ENCODE measurements at places on chromosomes 12 and 14.
A peak's percentile ranks its signal among the peaks of the same experiment; 100 is the strongest.

DNA sequence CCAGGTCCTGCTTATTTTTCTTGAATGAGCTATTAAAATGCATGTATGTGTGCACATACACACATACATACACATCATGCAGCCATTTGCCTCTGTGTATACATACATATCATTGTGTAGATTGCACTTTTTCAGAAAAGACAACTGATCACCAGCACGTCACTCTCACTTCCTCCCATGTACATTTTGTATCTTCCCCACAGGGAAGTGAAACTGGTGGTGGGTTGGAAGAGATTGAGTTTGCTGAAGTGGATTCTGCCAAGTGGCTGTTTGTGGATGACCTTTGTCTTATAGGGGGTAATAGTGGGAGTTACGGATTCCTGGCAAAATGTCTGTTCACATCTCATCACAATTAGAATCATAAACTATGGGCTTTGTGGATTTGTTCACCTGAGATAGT, 448.6 kb downstream of the RAD51B start:
- DNase-seq = no peak

DNA sequence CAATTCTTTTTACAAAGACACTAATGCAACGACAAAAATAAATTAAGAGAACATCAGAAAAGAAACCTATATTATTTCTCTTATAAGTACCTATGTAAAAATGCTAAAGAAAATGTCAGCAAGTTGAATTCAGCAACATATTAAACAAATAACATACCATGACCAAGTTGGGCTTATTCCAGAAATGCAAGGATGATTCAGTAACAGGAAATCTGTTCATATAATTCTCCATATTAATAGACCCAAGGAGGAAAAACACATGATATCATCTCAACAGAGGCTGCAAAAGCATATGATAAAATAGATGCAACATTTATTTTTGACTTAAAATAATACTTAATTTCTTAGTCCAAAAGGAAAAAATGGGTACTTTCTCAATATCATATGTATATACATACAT, 25.1 kb upstream of the GPHB5 start:
- DNase-seq = no peak

DNA sequence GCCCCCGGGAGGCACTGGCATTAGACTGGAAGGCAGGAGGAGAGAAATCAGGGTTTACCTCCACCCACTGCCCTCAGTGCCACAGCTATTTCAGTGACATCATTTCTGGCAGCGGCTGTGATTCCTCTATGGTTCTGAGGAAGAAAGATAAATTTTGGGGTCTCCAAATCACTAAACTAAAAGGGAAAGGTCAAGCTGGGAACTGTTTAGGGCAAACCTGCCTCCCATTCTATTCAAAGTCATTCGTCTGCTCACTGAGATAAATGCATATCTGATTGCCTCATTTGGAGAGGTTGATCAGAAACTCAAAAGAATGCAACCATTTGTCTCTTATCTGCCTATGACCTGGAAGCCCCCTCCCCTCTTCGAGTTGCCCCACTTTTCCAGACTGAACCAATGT, 14.0 kb upstream of the CRY1 start:
- DNase-seq = no peak

- DNase-seq = no peak
Measured at GRCh38 chr14:61330511-61330910, 9.1 kb downstream of the PRKCH start.

- DNase-seq = peak; percentile 14
Measured at GRCh38 chr12:5745251-5745888, 199.7 kb downstream of the ANO2 start.

DNA sequence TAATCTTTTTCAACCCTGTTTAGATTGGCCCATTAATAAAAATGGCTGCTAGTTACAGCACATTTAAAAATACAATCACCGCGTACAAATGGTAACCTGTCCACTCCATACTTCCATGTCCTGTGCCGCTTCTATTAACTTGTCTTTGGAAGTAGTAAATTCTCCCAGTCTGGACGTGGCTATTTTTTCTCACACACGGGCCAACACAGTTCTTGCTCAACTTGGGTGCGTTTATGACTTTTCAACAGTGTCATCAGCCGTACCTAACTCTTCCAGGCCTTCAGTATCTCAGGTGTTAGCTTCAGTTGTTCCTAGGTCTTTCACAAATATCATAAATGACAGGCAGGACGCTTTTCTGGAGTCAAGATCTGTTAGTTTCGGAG, 475 bp upstream of the PCNX1 start:
- DNase-seq = no peak

DNA sequence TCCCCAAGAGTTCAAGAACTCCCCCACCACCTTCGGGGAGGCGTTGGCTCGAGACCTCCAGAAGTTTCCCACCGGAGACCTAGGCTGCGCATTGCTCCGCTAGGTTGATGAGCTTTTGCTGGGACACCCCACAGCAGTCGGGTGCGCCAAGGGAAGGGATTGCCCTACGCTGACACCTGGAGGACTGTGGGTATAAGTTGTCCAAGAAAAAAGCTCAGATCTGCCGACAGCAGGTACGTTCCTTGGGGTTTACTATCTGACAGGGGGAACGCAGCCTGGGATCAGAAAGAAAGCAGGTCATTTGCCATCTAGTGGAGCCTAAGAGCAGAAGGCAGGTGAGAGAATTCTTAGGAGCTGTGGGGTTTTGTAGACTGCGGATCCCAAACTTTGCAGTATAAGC, 98.8 kb downstream of the FRMD6 start:
- no peak for DNase-seq

DNA sequence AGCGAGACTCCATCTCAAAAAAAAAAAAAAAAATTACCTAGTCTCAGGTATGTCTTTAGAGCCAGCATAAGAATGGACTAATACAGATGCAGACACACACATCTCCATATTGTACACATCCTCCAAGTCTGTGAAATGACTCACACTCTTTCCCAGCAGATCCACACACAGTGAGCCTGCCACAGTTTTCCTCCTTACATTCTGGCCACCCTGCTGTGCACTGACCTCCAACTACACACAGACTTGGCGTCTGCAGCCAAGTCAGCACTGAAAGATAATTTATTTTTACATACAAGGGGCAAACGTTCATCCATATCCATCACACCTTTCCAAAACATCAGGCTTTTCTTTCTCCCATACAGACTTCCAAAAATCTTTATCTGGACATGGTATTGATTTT, 115.9 kb downstream of the SLC25A21 start:
- no peak for DNase-seq

GRCh38 chr14:76997257-76997970, 31.1 kb downstream of the IRF2BPL start:
- no peak for DNase-seq

DNA sequence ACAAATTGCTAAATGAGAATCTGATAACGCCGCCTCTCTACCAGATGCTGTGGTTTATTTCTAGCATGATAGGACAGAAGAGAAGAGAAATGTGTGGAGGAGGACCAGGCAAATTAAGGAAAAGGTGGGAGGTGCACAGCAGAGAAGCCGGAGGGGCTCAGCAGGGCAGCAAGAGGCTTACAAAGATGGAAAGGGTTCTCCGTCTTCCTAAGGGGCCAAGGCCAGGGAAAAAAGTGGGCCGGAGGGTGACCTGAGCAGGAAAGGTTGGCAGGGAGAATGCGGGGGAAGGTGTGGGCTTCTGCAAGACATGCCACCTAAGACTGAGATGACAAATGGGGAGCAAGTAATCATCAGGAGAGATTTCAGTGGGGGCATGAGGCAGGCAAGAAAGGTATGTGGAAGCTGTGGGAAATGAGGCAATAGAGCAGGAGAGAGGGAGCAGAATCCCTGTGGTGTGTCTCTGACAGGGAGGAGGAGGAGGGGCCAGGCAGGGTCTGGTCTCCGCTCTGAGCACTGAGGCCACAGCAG, 18.7 kb downstream of the MANSC1 start:
- no peak for DNase-seq

DNA sequence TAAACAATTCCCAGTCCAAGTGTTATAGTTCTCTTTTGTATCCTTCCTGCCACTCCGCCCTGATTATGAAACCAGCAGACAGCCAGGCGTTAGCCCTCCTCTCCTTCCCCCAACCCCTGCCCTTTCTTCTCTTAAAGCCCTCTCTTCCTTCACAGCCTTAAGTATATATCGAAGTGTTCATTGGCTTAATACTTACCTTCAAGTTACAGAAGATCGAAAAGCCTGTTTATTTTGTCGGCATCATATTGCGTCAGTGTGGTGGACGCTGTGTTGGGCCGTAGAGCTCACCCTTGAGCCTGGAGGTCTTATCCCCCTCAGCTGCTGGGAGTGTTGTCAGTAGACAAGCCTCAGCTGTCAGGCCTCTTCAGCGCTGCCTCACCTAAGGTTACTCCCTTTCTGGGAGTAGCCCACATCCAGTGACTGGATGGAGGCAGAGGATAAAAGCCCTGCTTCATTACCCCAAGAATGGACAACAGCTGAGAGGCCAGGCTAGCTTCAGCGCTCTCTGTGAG, 36.2 kb downstream of the CMAS start:
- DNase-seq = no peak

- DNase-seq = no peak
Measured at GRCh38 chr12:131833896-131834641, 5.9 kb downstream of the MMP17 start.

DNA sequence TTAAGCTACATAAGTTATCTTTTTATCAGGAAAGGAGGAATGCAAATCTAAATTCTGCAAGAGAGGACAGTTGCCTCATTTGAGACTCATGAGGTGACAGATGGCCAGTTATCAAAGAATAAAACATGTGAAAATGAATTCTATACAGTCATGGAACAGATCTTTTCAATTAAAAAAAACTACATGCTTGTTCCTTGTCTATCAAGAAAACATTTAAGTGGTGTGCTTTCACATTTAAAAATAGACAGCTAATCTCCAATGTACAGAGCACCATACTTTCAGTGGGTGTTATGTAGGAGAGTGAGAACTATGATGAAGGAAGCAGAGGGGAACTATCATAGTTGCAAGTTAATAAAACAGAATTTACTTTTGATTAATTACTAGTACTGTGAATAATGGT, 76.7 kb upstream of the TTC7B start:
- DNase-seq = no peak
